ENCODE measurements at places on chromosomes 16 and 17.

GRCh38 chr16:85461814-85462713, 151.1 kb upstream of the GSE1 start:
- no peak for DNase-seq

- DNase-seq, result no peak
Measured at GRCh38 chr16:13517841-13518240, 402.1 kb upstream of the ERCC4 start.

DNA sequence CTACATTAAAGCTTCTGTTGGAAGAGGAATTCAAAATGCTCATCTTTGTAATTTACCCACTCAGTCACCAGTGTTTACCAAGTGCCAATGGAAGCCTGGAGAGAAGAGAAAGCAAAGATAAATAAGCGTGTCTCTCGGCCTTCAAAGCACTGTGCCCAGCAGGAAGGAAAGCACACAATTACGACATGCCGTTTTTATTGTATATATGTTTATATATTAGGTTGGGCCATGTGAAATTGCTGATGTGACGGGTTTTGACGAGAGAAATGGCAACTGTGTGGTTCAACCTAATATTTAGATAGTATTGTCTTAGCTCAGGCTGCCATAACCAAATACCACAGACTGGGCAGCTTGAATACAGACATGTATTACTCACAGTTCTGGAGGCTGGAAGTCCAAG, 79.3 kb upstream of the HSBP1 start:
- no peak for DNase-seq

DNA sequence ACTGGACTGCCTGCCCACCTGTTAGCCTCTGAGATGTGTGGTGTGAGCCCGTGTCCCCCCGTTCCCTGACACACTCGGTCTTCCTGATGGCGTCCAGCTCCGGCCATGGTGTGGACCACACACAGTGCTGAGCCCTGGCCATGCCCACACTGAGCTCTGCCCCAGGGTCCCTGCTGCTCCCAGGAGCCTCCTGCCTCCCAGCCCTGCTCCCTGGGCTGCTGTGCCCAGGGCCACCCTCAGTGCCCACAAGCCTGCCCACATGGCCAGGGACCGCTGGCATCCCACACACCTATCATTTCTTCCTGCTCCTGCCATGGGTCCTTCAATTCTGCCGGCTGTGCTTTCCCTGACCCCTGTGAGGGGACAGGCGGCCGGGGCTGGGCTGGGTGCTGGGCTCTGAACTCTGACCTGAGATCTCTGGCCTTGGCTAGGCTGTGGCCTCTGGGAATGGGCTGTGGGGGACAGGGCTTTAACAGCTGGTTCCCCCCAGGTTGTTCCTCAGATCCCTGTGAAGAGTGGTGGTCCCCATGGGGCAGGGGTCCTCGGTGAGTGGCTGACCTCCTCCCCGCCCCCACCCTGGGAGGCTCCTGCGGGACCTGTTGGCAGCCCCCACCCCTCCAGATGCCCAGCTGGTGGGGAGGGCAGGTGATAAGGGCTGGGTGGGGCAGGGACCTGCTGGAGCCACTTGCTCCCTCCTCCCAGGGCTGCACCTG, 4.0 kb downstream of the CEMP1 start:
- no peak for DNase-seq

Data from COLO829 (cell line).